Activated CD4-positive, alpha-beta T cell treated with anti-CD3 and anti-CD28 coated beads, Interleukin-2, amount 50 U/mL, for 24 hours (primary cell): ENCODE measurements at places on chromosomes 5 and 9.

- DNase-seq: peak; percentile 39
Observed at GRCh38 chr9:128587453-128587852, 35.1 kb downstream of the SPTAN1 start.

- DNase-seq: no peak
Observed at GRCh38 chr5:77024490-77024889, 5.7 kb upstream of the AGGF1 start.

DNA sequence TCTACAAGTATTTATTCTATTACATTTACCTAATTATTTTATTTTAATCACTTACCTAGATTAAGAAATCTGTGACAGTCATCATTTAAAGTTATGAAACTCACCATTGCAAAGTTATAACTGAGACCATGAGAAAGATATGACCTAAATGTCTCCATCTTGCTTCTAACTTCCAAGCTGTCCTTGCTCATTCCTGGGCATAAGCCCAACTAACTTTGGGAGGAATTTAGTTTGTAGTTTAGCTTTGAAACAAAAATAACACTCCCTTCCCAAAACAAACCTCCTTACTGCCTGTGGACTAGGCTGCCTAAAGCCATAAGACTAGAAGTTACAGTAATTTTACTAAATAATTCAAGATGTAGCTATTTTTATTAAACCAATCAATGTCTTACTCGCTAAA lies 195.6 kb upstream of the RAI14 start:
- DNase-seq: no peak

DNA sequence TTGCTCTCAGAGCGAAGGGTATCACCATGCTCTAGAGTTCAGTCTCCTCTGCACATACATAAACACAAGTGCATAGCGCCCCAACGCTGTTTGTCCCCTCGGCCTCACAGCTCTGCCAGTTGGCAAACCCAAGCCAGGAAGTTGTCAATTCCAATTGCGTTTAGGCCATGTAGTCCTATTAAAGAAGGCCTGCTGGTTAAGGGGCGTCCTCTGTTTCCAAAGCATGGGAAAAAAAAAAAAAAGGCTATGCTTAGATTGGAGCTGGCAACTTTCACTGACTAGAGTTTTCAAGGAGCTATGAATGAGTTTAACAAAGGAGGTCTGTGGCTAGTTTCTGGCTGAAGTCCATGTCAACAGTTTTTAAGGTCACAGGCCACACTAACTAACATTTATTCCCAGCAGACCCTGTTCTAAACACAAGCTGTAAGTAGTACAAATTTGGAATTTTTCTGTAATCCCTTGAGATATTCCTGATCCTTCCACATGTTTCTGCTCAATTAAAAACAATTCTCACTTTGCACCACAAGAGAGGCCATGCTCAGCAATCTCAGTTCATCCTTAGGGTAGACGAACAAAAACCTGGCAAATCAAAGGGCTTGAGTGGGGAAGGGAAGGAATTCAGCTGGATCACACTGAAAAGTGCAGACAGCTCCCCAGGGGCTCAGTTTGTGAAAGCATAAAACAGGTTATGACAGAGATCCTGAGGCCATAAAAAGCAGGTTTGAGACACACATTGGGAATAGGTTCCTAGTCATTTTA lies 187.7 kb downstream of the DENND1A start:
- no peak for DNase-seq

GRCh38 chr5:171850324-171850947 lies 64.8 kb downstream of the SMIM23 start:
- DNase-seq: no peak
